ENCODE measurements at places on chromosomes 7 and 10.

DNA sequence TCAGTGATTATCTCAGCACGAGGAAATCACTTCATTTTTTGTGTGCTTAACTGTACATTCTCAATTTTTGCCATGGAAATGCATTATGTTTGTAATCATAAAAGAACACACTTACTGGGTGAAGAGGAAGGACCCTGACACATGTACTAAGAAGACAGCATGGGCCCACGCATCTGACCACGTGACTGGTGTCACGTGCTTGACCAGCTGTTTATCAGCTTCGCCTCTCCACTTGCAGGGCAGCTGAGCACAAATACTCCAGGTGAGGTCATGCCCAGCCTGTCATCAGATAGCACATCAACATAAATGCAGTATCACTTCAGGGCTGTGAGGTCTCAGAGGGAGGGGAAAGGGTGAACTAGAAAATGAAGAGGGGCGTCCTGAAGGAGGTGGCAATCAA lies 179.8 kb downstream of the EBF3 start:
- DNase-seq, result no peak

GRCh38 chr10:33725430-33725829 lies 391.0 kb upstream of the NRP1 start:
- DNase-seq, result no peak

DNA sequence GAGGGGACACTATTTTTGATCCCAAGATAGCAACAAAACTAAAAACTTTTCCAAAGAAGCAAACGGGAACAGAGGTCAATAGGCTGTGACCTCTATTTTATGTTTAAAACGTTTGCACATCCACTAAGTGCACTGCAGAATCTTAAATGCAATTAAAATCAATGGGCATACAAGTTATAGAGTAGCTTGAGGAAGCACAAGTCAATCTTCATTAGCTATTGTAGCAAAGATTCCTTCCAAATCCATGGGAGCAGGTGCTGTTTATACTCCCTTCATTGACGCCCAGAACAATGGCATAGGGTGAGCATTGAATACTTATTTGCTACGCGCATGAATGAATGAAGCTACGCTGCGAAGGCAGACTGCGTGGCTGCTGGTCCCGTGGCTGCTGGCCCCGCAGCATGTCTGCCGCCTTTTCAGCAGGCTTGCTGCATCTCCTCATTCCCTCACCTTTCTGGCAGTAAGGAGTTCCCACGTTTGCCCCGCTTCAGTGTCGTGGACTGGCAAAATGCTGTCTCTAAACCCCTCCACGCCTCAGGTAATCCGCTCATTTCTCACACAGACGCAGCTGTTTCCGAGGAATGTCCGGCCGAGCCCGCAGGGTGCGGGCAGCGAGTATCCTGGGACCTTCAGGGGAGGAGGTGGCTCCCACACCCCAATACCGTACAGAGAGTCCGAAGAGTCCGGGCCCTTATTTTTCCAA lies 754 bp upstream of the PHYHIPL start:
- no peak for DNase-seq

- DNase-seq, result no peak
These were observed 347.0 kb upstream of the MTPN start for GRCh38 chr7:136324073-136324704.

DNA sequence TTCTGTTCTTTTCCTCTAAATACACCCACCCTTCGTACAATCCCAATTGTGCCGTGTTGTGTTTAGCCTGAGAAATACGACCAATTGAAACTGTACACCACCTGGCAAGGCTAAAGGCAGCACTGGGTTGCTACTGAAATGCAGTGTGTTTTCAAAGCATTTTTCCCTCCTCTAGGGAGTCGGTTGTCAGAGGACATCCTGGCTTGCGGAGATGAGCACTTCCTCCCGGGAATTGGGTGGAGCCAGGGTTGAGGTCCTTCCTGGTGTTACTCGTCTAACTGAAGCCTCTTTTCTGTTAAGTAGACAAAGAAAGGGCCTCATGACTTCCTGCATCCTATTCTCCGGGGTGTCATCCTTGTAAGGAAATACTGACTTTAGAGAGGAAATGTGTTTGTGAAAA lies 133.5 kb downstream of the MTPAP start:
- peak; percentile 72 for DNase-seq

- DNase-seq, result no peak
These were observed 594.3 kb downstream of the REEP3 start for GRCh38 chr10:64115471-64115870.

- no peak for DNase-seq
These were observed 150.2 kb upstream of the FZD8 start for GRCh38 chr10:35792291-35792690.

- DNase-seq, result no peak
These were observed 213.9 kb downstream of the CREB5 start for GRCh38 chr7:28626221-28626620.

GRCh38 chr7:120218712-120219111 lies 54.3 kb upstream of the KCND2 start:
- DNase-seq, result peak; percentile 44

DNA sequence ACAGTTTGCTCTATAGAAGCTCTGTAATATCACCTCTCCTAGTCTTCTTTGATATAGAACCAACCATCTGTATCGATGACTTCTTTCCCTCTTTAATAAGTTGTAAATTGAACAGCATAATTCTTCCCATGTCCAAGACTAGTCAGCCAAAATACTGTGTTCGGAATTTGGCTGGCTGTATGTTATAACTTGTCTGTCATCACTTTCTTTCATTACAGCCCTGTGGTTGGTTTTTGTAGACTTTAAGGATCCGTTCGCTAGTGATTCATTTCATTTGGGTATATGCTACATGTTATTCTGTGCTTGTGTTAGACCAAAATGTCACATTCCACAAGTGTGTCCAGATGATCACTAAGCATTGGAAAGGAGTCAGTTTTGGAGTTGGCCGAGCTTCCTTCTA lies 155.4 kb upstream of the ITGB1 start:
- no peak for DNase-seq

GRCh38 chr10:132987671-132988571 lies 45.6 kb upstream of the CFAP46 start:
- no peak for DNase-seq

GRCh38 chr10:61987951-61988379 lies 86.5 kb downstream of the ARID5B start:
- DNase-seq, result no peak

DNA sequence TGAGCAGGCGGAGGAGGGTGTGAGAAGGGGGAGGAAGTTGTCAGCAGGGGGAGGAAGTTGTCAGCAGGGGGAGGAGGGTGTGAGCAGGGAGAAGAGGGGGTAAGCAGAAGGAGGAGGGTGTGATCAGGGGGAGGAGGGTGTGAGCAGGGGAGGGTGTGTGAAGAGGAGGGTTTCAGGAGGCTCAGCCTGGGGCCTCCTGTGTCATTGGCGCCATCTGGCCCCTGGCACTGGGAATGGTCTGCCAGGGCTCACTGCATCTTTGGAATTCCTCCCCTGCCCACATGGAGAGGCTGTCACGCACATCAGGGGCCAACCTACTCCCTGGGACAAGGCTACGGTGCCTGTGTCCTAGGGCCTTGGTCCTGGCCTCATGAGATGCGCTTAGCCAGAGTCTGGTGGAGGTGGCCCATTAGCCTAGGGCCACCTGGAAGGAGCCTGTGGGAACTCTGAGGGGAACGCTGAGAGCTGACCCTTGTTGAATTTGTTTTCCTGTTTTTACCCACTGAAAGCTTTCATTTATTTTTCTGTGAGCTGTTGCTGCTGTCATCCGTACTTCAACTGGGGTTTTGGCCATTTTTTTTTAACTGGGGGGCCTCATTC lies 18.0 kb downstream of the CAMK2B start:
- DNase-seq, result peak; percentile 64

DNA sequence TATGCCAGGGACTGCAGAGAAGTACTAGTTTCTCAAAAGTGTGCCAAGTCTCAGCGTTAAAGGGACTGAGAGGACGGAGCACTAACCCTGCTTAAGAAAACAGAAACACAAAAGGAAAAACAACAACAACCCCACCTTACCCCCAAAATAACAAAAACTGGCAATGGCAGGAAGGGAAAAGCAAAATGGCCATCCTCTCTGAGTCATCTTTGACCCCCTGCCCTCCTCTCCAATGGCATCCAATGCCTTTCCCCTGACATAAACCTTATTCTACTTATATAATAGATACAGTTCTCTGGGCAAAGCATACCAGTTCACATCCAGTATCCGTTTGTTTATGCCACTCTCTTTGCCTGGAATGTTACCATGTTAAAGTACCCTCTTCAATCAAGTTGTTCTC lies 1.6 kb downstream of the POLR1F start:
- DNase-seq, result no peak

GRCh38 chr10:131500892-131501291 lies 189.4 kb upstream of the TCERG1L start:
- DNase-seq, result no peak

DNA sequence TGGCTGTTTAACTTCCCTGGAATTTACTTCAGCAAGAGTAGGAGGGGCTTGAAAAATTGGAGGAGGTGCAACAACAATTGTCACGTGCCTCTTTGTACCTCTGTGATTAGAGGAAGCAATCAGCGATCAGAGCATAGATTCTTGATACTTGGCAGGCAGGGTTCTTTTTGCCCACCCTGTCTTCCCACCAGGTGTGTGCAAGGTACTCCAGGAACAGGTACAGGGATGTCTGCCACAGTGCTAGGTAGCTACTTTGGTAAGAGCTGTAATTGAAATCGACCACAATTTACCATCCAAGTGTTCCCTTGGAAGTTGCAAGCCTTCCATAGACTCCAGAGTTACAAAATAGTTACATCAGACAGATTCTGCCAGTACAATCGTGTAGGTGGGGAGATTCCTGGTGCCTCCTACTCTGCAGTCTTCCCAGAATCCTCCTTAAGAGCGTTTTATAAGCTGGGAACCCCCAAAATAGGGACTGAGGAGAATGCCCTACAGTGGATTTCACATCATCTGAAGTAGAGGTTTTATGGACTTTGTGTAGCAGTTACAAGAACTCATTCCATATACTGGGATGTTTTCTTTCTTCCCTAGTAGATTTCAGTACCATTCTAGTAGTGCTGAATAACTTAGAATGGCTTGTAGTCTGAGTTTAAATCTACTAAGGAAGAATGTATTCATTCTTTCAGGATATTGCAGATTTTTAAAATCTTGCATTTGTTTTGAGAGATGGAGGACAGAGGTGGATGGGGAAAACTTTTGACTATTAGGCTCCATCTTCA lies 101.9 kb downstream of the EXOC4 start:
- DNase-seq, result no peak
